ENCODE measurements at places on chromosomes 2 and 18. TPM values are rescaled to one million over a fixed set of nuclear protein-coding genes. Genes with fewer than 3 reads are reported as not detected.

The RAD51AP2 gene
- not detected for total RNA-seq

The B4GALT6 gene
- 6.0 TPM for total RNA-seq

The NMUR1 gene
- total RNA-seq, result 0.09 TPM

The ASB18 gene
- not detected for total RNA-seq

The UCN gene
- total RNA-seq, result 0.11 TPM

The C2orf78 gene
- not detected for total RNA-seq

The SNTG2 gene
- total RNA-seq, result not detected

The FHOD3 gene
- 17.8 TPM for total RNA-seq

The VWC2L gene
- total RNA-seq, result not detected

The GPAT2 gene
- total RNA-seq, result 0.06 TPM

- no peak for DNase-seq
These were observed 117.7 kb downstream of the CRIM1 start for GRCh38 chr2:36473230-36473629.

- DNase-seq, result no peak
These were observed 104.7 kb downstream of the TMEM185B start for GRCh38 chr2:120118471-120118870.

GRCh38 chr2:31828891-31829290 lies 181.9 kb downstream of the MEMO1 start:
- DNase-seq, result no peak

GRCh38 chr2:133841900-133842299 lies 273.6 kb upstream of the NCKAP5 start:
- DNase-seq, result peak; percentile 90

- DNase-seq, result no peak
These were observed 88.9 kb upstream of the SERPINE2 start for GRCh38 chr2:224127871-224128501.

DNA sequence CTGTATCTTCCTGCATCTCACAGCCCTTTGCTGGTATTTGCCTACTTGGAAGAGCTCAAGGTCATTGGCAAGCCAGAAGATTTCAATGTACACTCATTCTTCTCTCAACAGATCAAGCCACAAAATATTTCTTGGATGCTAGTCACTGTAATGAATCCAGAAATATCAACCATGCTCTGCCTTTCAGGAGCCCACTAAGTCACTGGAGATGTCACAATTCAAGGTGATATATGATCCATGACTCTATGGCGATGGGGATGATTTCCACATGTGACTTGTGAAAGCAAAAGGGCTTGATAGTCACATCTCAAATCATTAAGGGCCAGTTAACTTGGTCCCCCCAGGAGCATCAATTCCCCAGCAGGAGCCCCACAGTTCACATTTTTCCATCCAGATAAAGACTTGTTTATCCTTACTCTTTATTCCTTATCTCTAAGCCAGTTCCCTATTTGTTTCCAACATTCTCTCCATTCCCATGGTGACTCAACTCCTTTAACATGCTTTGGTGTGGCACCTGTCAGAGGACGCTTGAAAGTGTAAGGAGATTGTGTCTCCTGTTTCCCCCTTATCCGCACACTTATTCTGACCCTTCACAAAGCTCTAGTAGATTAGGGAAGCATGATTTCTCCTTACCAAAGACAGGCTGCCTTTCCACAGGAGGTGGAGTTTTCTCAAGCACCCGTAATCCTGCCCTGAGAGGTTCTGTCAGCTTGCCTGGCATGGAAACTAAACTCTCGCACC lies 15.8 kb downstream of the PKDCC start:
- no peak for DNase-seq

DNA sequence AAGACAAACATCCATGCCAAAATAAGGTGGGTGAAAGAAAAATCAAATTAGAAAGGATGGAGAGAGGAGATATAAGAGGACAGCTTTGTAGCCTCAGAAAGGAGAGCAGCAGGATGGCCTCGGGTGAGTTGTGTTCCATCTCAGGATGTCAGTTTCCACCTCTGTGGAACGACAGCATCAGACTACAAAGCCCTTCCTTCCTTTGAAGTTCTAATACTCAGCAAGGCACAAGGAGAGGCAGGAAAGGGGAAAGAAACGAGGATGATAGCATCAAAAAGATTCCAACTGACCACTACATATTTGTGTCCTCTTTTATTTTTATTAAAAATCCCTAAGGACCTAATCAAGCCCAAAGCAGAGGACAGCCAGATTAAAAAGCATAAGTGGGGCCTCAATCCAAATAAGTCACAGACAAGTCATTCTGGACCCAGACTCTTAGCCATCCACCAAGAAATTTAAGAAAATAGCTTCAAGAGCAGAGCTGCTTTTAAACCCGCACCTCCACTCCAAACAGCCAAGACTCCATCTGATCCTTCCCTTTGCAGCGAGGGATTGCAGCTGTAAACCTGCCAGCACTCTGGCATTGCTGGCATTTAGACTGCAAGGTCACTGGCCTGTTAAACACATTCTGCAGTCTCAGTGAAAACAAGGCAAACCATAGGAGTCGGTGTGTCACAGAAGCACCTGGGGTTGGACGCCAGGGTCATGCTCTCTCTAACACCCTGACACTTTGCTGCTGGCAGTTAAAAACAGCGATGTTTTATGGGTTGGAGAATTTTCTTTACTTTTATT lies 314.5 kb upstream of the CHAC2 start:
- no peak for DNase-seq

DNA sequence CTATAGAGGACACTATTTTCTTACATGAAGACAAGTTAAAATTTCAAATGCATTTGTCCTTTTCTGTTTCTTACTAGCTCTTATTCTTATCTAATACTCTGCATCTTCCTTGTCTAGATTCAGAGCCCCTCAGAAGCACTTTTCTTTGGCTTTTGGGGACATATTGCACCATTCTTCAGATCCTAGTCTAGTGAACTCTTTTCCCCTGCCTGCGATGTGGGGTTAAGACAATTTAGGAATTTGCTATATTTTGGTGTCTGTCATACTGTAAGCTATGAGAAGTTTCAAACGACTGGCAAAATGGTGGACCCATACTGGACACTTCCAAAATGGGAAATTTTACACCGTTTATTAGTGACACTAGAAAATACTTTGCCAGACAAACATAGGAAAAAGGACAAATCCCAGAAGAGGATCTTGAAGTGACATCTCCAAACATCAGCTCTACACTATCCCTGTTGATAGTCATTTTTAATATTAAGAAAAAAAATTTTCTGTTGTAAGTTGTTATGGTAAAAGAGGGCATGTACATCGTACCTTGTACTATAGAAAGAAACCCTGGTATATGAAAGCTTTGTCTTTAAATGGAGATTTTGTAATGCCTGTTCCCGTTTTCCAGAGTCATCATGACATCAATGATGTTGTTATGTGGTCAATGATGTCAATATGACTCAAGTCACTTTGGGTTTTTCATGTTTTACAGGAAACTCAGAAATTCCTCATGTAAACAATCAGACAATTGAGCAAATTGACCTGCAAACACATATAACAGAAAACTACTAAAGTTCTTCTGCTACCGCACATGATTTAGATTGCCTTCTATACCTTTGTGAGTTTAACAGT lies 4.4 kb upstream of the KYNU start:
- DNase-seq, result peak; percentile 49

GRCh38 chr2:30356071-30356470 lies 91.0 kb upstream of the LCLAT1 start:
- no peak for DNase-seq

GRCh38 chr2:171958475-171958874 lies 36.2 kb downstream of the HAT1 start:
- DNase-seq, result no peak

GRCh38 chr2:204480676-204481075 lies 64.6 kb upstream of the PARD3B start:
- no peak for DNase-seq

DNA sequence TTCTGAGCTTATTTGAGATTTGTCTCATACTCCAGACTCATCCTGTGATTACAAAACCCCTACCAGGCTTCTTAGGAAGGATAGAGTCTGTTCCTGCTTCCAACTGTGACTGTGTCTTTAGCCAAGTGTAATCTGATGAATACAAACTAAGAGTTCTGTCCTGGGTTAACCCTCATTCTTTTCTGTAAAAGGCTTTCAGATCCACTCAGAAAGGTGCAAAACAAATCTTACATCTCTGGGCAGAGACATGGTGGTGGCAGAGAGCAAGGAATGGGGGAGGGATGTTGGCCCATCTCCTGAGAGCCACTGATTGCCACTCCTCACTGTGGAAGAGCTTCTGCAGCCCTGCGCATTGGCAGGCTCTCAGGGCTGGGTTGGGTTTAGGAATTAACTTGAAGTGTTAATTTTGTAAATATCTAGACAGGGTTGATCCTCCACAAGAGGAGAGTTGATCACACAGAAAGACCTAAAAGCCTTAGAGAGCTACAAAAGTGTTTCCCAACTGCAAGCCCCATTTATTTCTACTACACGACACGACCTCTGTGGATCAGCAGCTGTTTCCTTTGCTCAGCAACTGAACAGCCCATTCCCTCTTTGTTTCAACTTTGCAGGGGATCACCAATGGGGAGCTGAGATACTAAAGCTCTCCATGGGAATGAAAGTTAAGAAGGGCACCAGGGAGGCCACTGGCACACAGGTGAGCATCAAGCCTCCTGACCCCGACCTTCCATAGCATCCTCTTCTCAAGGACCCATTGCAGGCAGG lies 23.7 kb upstream of the SPTBN1 start:
- DNase-seq, result no peak

All from Daoy (cell line).